ENCODE measurements at places on chromosomes 4 and X.

DNA sequence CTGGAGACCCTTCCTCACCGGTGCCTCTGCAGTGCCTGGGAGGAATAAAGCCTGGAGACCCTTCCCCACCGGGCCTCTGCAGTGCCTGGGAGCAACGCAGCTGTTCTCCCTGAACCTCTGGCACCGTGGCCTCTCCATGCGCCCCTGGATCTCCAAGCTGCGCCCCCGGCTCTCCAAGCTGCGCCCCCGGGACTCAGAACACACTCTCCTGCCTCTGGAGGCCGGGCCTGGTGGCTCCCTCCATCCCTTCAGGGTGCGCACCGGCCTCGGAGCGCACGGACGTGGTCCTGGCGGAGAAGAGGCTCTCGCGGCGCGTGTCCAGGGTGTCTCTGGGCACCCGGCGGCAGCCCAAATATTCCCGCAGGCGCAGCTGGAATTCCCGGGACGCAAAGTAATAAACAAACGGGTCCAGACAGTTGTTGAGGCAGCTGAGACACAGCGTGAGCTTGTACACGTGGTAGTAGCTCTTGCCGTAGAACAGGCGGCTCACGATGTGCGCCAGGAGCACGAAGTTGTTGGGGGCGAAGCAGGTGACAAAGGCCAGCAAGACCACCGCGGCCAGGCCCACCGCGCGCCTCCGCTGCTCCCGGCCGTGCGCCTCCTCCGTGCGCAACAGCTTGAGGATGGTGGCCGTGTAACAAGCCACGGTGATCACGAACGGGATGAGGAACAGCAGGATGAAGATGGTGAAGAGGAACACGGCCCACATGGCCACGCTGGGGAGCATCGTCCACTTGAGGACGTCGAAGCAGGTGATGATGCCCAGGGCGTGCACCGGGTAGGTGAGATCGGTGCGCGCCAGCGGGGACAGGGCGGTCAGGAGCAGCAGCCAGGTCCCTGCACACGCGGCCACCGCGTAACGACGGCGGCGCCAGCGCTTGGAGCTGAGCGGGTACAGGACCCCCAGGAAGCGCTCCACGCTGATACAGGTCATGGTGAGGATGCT lies 12.8 kb upstream of the ASMTL start:
- no peak for DNase-seq

DNA sequence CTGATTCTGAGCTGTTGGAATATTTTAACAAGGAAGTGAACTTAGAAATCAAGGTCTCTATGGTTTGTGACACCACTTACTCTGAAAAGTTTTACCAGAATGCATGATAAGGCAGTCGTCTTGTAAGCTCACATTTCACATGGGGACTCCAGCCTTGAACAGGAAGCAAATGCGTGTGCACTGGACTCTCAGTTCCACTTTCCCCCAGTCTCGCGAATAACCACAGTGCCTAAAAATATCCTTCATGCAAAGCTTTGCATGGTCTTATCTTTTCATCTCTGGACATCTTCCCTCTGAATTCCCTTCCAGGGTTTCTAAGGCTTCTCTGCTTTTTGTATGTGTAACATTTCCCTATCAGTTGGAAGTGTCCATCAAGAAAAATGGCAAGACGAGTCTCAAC lies 581.8 kb downstream of the NLGN4X start:
- no peak for DNase-seq

DNA sequence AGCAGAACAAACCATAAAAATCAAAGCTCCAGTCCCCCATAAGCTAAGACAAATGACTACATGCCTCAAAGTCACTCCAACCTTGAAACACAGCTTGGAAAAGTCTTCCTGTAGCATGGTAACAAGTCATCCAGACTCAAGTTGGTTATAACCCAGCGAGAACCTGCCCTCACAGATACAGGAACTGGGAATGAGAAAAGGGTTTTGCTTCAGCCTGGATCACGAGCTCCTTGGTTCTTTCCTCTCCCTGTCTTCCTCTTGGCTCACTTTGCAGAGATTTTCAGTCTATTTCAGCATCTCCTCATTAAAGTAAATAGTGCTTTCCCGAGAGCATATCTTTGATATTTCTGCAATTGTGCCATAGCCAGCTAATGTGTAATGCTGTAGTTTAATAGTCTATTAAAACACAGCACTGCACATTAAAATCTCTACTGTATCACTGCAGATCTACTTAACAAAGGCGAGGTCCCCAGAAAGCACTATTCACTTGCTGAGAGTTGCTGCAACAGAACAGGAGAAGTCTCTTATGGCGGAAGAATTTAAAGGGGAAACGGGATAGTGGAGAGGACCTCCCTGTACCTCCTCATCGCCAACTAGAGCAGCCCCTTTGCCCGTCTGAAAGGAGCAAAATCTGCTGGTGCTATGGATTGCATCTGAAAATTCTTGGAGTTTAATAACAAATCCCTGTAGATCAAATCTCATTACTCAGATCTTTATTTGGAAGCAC lies 249.3 kb upstream of the GATB start:
- no peak for DNase-seq

GRCh38 chr4:101696276-101697010 lies 94.1 kb upstream of the BANK1 start:
- no peak for DNase-seq

DNA sequence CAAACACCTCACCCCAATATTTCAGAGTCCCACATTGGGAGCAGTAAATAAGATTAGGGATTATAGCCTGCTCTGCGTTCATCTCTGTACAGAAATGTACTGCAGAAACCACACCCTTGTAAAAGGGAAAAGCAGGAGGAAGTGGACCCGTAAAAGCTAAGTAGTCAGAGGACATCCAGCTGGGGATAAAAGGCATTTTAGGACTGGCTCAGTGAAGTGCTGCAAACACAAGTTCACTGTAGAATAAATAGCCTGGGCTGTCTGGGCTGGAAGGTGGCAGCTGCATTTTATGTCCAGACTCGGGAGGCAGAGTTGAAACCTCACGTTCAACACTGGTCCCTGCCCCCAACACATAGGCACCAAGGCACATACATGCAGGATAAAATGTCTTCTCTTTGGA lies 178.7 kb upstream of the FAT1 start:
- no peak for DNase-seq

DNA sequence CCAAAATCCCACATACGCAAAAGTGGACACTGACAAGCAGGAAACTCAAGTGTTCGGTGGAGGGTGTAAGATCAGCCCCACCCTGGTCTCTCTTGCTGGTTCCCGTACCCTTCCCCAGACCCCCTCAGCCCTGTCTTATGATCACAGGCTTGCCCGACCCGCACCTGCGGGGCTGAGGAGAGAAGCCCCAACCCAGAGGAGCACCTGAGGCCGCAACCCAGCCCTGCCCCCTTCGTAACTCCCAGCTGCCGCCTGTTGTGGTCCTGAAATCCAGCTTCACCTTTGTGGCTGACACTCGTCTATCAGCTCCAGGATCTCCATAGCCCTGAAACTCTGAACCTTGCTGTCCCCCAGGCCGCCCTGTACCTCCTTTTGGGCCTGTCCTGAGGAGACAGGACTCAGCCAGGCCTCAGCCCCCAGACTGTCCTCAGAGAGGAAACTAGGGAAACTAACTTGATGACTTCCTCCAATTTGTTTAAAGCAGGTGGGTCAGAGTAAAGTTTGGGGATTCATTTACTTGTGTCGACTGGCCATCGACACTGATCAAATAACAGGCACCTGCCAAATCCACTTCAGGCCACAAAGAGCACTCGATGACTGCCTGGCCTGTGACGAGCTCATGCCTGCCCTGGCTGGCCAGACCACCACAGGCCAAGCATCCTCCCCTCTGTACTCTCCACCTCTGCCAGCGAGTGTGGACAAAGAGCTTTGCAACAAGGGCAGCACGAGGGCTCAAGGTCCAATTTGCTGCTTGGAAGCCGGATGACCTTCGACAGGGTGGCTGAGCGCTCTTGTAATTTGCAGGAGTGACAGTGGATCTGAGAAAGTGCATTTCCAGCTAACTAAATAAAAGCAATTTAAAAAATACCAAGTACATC lies 19.3 kb downstream of the DCTD start:
- DNase-seq: no peak

- no peak for DNase-seq
These were observed 24.0 kb downstream of the CD99 start for GRCh38 chrX:2715066-2715600.

DNA sequence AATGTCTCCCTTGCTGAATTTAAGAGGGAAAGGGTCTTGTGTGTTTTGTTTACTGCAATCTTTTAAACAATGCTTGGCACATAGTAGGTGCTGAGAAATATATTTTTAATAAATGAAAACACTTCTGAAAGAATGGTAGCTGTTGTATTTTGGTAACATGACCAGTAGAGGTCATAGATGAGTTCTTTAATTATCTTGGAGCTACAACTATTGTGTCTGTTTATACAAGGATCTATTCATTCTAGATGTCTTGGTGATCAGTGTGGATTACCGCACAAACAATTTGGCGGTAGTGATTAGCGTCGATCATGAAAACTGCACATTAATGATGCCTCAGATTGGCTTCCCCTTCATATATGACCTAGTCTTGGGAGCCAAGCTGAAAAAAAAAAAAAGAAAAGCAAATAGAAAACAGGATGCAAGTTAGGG lies 21.4 kb upstream of the SCRG1 start:
- DNase-seq: no peak

GRCh38 chr4:108168671-108169523 lies at the start of gene LEF1:
Gene LEF1, minus strand, starts transcription at chr4:108168932. Its CDS starts 1,165 bp downstream, at chr4:108167767.
- DNase-seq: no peak

DNA sequence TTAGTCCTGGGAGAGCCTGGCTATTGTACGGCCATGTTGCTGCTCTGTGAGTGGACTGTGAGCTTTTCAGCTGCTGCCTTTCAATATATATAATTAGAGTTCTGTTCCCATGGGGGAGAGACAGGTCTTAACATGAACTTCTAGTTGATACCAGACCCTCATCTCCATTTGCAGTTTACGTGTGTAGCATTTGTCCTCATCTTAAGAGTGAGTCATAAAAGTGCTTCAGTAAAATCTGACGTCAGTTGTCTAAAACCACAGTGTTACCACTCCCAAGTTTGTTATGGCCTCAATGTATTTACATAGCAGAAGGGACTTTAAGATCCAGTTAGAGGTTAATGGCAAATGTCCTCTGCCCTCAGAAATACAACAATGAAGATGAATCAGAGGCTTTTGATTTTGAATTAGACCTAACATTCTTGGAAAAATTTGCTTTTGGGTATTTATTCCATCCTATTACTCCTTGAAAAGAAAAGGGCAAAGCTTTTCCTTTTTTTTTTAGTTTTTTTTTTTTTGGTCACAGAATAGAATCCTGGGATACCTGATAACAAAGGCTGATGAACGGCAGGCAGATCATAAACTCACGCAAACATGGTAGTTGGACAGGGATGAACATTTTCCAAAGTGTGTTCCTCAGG lies 38.6 kb downstream of the PHOX2B start:
- no peak for DNase-seq

GRCh38 chr4:83019794-83020494 lies 9.3 kb upstream of the LIN54 start:
- DNase-seq: no peak

DNA sequence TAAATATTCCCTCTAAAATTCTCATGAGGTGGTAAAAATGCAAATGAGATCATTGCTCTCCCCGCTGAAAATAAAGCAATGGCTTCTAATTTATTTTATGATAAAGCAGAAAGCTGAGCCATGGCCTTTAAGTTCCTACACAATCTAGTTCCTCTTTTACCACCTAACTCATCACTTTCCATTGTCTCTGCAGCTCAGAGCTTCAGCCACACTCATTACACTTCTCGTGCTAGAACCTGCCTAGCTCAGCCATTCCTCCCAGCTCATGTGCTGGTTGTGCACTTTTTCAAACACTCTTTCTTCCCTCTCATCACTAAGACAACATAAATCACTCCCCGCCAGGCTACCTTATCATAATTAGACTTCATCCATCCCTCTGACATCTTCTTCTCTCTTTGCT lies 1112.1 kb upstream of the PRKX start:
- DNase-seq: no peak

- DNase-seq: no peak
These were observed 15.3 kb downstream of the RAB33B start for GRCh38 chr4:139469216-139469615.

DNA sequence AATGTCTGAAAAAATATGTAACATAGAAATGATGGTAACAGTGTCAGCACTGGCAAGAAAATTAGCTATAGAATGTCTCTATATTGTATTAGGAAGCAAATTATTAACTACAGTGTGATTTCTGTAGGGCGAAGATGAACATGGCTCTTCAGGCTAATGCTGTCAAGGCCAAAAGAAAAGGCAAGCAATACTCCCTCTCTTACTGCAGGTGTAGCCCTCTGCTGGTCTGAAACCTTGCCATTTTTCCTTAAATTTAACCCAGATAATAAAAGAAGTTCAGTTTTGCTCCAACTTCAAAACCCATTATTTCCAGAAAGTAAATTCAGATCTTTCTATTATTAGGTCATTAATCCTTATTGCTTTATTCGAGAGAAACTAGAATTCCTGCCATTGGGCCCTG lies 215.9 kb downstream of the LRBA start:
- no peak for DNase-seq

GRCh38 chr4:75255261-75255660 lies 258.9 kb downstream of the RCHY1 start:
- no peak for DNase-seq

GRCh38 chr4:169252339-169253112 lies 18.2 kb downstream of the SH3RF1 start:
- no peak for DNase-seq

GRCh38 chr4:6472387-6473263 lies at the start of gene PPP2R2C:
Gene PPP2R2C, minus strand, starts transcription at chr4:6472614. Its CDS starts 385 bp downstream, at chr4:6472229.
- peak; percentile 11 for DNase-seq

DNA sequence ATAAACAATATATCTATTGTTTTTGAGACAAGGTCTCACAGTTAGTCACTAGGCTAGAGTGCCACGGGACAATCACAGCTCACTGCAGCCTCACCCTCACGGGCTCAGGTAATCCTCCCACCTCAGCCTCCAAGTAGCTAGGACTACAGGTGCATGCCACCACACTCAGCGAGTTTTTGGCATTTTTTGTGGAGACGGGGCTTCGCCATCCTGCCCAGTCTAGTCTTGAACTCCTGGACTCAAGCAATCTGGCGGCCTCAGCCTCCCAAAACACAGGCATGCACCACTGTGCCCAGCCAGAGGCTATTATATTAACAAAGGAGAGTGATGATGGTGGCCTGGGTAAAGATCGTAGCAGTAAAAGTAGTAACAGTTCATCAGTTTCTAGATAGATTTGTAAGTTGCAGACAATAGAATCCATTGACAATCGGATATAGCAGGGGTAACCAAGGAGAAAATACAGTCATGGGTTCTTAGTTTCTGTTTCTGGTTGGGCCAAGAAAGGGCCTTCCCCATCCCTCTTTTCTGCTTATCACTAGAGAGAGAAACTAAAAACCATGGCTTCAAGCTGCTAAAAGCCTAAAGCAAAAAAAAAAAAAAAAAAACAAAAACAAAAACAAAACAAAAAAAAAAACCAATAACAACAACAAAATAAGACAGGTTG lies 60.6 kb downstream of the ANXA10 start:
- DNase-seq: no peak

DNA sequence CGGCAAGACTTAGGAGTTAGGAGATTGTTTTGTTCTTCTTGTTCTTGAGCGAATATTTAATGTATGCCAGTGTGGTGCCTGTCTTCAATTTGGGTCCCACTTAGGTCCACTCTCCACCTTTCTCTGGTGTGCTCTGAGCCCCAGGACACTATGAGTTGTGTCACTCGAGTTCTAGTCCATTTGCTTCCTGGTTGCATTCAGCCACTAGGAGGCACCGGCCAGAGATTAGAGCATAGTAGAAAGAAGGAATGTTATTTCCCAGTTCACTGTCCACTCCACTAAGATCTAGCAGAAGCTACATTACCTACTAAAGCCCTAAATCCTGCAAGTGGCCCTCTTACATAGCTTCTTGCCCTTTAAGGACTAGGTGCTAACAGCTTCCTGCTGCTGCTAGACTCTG lies 326.9 kb downstream of the NAF1 start:
- DNase-seq: no peak

GRCh38 chr4:23374259-23374658 lies 515.6 kb downstream of the PPARGC1A start:
- DNase-seq: no peak

All from omental fat pad (tissue), 4 donors.